Sigmoid colon (tissue), 7 donors: ENCODE measurements at places on chromosomes 2 and 18.

- no peak for DNase-seq
Observed at GRCh38 chr18:58362829-58363271, 266.0 kb downstream of the ALPK2 start.

DNA sequence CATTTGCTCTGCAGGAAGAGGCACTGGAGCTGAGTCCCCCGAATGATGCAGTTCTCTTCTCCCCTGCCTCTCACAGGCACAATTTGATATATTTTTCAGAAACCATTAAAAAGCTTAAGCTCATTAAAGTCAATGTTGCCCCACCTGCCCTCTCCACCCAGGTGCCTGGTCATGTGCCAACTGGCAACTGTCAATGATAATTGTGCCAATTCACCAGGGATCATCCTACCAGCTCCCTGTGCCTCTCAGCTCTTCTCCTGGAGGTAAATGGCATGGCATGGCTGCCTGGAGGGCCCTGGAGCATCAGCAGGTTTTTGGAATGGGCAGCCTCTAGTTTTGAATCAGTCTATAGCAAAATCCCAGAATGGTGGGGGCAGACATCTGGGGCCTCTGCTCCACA, 279.6 kb upstream of the ID2 start:
- no peak for DNase-seq

- DNase-seq: no peak
Observed at GRCh38 chr2:142472382-142472781, 341.6 kb upstream of the LRP1B start.

DNA sequence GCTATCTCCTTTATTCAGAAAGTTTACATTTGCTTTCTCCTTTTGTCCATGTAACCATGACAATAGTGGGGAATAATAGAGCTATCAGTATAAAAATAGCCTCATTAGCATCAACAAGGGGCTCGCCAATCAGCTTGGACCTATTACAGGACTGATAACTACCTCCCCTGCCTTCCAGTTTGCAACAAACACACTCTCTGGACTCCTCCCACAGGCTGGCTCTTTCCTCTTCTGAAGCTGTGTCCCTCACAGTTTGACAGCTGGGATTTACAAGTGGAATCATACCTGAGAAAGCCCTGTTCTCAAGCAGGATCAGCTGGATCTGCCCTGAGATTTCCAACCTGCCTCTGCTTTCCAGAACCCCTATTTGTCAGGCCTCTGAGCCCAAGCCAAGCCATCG, 162.5 kb downstream of the GRB14 start:
- no peak for DNase-seq

GRCh38 chr18:76725445-76725844, 96.9 kb upstream of the ZNF236 start:
- DNase-seq: no peak

DNA sequence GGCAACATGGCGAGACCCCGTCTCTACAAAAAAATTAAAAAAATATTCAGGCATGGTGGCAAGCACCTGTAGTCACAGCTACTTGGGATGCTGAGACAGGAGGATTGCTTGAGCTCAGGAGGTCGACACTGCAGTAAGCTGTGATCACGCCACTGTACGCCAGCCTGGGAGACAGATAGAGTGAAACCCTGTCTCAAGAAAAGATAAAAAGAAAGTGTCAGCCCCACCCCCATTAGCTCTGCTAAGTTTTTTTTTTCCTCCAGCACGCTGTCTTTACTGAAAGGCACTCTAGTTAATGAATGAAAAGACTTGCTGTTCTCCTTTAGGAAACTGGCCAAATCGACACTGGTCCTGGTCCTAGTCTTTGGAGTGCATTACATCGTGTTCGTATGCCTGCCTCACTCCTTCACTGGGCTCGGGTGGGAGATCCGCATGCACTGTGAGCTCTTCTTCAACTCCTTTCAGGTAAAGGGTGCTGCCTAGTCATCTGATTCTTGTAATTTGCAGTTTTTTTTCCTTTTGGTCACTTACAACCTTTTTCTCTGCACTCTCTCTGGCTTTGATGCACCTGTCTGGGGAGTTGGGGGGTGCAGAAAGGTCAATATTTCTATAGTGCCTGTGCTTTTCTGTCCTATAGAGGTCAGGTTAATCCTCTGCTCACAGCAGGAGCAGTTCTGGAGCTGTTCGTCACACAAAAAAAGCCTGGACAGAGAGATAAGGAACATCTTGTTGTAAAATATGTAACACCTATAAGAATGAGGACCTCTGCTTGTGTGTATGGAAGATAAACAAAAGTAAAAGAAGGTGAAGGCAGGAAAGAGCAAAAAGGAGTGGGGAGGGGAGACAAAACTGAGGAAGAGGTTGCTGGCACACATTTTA, 82.3 kb downstream of the PTH2R start:
- no peak for DNase-seq

- peak; percentile 71 for DNase-seq
Observed at GRCh38 chr2:68196120-68196716, 38.5 kb downstream of the PNO1 start.

DNA sequence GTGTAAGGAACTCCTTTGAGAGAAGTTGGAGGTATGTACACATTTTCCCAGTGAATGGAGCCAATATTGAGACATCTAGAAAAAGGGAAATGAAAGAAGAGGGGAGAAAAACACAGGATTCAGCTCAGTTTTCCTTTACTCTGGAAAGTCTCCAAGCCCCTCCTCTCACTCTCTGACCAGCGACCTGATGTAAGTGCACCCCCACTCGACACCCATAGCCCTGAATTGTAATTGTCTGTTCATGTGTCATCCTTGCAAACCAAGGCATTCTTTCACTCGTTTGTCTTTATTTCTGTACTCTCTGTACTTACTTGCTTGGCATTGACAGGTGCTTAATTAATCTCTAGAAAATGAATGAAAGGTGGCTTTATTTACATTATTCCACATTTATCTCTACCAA, 55.7 kb upstream of the CTAGE1 start:
- no peak for DNase-seq

DNA sequence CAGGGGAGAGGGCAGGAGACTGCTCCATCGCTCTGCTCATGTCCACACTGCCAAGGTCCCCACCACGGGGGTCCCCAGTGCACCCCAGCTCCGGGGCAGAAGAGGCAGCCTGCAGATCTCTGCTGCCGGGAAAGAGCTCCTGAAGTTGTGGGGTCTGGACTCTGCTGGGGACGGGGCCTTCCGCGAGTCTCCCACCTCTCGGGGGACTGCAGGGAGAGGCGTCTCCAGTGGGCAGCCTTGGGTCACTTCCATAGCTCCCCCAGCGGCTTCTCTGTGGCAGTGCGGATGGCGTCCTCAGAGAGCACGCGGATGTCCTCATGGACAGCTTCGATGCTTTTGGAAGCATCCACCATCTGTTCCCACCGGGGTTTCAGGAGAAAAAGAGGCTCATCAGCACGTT, 10.7 kb downstream of the DTYMK start:
- DNase-seq: no peak

DNA sequence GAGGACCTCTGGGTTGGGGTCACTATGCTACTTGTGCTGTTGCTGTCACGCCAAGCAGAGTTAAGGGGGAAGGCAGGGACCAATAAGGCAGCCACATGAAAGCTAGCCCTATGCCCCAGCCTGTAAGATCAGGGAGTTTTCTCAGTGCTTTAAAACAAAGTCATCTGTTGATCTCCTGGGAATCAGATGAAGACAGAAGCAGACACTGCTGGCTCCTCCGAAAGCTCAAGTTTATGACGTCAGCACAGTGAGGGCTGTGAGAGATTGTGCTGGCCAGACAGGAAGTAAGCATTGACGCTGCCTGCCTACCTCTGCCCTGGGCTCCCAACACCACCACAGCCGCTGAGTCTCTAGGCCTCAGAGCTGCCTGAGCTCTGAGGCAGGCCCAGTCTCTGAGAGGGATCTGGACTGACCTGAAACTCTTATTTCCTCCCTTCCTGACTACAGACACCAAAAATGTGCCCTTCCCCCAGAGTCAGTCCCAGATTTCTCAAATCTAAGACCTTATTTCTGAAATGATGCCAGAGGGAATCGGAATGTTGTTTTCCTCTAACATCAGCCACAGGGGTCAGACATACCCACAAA, 118.1 kb upstream of the EPAS1 start:
- DNase-seq: peak; percentile 90
